GM23338 (cell line): ENCODE measurements at places on chromosomes 4 and X. TPM values are rescaled to one million over a fixed set of nuclear protein-coding genes. Genes with fewer than 3 reads are reported as not detected.
A peak's percentile ranks its signal among the peaks of the same experiment; 100 is the strongest.

DNA sequence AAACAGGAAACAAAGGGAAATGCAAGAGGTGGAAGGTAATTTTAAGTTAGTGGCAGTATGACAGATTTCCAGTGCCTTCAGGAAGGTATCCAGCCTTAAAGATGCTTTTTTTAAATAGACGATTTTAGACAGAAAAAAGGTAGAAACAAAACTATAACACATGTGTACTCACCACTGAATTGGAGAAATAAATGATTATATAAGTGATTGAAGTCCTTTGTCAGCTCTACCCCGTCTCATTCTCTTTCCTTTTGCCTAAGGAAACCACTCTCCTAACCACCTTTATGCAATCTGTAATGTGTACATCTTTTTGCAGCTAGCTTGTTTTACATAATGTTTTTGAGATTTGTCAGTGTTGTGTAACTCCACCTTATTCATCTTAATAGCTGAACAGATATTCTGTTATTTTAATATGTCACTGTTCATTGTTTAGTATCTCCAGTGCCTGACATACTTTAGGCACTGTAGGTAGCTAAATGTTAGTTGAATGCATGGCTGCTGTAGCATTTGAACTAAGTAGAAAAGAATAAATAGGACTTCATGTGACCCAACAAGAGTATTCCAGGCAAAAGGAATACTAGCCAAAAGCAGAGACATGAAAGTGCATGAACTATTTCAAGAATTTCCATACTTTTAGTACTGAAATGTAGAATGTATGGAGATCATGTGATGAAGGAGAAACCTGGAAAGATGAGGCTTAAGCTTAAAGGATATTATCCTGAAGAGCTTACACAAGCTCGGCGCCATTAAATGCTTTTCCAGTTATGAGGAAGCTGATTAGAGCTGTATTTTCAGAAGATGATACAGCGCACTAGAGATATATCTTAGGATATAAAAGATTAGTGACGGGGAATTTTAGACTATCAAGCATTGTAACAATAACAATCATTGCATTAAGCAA, 865 bp downstream of the FAM200B start:
- DNase-seq, result no peak

GRCh38 chr4:131288441-131288840, 1860.7 kb upstream of the PCDH10 start:
- DNase-seq, result peak; percentile 10

- DNase-seq, result peak; percentile 45
Measured at GRCh38 chr4:187017147-187017546, 293.5 kb upstream of the FAT1 start.

Gene RRAGB
- 6.0 and 10.1 TPM in 2 replicates for total RNA-seq

Gene PPID
- 52.5 and 56.6 TPM in 2 replicates for total RNA-seq

Gene STBD1
- total RNA-seq, result 2.6 and 3.8 TPM in 2 replicates

DNA sequence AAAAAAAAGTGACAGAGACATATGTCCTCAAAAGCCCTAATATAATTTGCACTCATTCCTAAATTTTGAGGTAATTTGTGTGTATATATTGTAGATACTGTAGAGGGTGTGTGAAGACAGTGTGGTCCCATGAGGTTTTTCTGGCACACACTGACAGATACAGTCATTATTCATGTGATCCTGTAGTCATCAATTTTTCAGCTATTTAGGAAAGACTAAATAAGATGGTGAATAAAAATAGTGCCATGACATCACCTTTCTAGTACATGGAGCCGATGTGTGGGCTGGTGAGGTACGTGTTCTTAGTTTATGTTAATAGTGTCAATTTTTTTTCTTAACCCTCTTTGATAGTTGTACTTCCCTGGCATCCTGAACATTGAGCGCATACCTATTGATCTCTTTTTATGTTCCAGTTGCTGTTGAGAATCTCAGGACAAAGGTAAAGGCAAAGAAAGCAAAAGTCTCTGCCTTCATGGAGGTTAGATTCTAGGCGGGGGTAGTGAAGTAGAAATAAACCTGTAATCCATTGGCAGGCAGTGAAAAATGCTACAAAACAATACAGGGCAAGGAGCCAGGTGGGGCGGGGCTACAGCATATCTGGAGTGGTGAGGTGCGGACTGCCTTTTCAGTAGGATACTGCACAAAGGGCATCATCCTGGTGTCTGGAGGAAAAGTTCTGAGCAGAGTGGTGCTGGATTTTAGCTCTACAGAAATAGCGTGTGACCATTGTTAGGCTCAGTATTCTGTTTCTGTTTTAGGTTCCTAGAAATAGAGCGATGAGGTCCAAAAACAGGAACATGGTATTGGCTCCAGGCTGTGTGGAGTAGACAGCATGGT, 93.8 kb downstream of the ARHGAP10 start:
- DNase-seq, result no peak

Gene TEX13D
- total RNA-seq, result 0.12 TPM in 1 of 2 replicates, not detected in the other

- DNase-seq, result no peak
Measured at GRCh38 chr4:5616331-5616950, 91.9 kb downstream of the EVC2 start.

DNA sequence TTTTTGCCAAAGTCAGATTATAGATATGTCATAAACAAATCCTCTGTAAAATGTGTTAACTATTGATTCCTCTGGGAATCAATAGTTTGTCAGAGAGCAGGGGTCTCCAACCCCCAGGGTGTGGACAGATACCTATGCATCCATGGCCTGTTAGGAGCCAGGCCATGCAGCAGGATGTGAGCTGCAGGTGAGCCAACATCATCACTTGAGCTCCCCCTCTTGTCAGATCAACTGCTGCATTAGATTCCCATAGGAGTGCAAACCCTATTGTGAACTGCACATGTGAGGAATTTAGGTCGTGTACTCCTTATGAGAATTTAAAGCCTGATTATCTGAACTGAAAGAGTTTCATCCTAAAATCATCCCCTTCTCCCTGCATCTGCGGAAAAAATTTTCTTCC, 1365.4 kb downstream of the ARAP2 start:
- DNase-seq, result peak; percentile 28

Gene EGFL6
- 2.6 and 2.8 TPM in 2 replicates for total RNA-seq

DNA sequence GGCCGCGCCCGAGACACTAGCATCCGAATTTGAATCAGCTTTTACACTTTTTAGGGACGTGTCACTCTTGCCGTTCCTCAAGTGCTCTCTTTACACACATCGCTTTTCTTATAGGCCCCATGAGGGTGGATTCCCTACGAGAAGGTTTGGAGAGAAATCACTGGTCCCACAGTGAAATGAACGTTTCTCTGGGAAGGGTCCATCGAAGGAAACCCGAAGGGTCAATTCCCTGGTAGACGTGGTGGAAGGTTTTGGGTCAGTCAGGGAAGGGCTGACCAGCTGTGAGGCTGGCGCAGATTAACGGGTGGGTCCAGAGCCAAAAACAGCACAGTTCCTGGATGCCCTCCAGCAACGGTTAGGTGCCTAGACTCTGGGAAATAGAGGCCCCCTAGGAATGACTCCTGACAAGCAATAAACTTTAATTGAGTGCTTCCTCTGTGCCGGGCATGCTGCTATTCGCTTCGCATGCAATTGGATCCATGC, 35.9 kb downstream of the ETDC start:
- DNase-seq, result no peak

DNA sequence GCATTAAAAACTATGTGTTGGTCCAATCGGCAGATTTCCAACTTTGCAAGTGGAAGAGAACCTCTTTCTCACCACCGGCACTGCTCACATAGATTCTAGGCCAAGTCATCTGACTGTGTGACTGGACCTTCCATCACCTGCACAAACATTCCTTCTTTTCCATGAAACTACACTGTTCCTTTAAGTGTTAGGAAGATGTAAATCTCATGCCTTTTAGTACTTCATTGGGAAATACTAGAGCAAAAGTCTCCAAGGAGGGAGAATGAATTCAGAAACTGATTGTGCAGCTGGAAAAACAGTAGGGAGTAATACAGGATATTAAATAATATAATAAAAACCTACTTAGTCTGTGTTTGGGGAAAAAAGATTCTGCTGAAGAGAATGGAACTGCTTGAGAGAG, 238.2 kb downstream of the GPC3 start:
- DNase-seq, result no peak

DNA sequence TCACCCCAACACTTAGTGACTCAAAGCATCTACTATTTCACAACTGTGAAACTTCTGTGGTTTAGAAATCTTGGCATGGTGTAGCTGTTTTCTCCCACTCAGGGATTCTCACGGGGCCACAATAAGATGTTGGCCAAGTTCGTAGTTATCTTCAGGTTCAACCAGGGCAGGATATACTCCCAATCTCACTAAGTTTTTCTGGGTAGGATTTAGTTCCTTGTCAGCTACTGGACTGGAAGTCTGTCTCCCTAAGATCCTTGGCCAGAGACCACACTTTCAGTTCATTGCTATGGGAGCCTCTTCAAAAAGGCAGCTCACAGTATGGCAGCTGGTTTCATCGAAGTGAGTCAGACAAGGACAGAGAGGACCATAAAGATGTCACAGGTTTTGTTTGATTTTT, 111.7 kb upstream of the PDHA2 start:
- no peak for DNase-seq

Gene TLR8
- total RNA-seq, result not detected in 2 replicates

DNA sequence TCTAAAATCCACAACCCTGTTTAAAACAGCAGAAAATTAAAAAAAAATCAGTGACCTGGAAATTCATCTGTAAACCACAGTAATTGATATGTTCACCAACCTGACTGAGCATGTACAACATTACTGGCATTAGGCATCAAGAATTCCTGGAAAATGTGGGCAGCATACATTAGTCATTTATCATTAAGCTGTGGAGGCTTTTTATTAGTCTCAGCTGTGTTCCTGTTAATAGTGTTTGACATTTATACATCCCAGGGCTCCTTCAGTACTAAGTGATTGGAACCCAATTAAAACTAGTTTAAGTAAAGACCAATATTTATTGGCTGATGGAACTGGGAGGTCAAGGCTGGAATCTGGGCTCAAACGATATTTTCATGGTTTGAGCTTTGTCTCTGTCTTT, 227.3 kb upstream of the GIMD1 start:
- no peak for DNase-seq

GRCh38 chr4:153579410-153579809, 104.7 kb upstream of the TLR2 start:
- DNase-seq, result no peak

DNA sequence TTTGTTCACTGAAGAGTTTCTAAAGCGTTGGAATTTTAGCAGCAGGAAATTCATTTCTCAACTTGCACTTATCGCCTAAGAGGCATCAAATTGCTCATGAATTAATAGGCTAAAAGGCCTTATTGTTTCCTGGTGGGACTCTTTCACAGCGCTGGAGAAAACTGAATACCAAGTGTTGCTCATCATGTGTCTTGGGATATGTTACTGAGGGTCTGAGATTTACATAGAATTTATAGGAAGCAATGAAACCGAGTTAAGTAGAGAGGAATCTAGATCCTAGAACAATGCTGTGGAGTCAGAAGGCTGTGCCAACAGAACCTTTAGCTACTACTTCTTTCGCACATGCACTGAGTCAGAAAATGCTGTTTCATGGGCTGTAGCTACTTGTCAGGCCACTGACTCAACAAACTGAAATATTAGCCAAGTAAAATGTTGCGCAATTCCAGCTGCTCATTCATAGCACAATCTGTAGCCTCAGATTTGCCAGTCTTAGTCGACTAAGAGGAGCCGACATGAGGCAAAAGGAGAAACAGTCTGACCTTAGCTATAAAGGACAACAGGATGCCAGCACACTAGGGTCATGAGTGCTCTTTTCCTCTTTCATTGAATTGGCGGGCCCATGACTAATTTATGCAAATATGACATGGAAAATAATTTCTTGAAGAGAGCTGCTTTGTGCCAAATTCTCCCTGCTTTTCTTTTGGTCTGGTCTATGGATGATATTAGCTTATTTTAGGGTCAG, 35.9 kb upstream of the CXCL8 start:
- peak; percentile 17 for DNase-seq

- no peak for DNase-seq
Measured at GRCh38 chr4:139207247-139207646, 30.2 kb upstream of the ELF2 start.

Gene DAPP1
- total RNA-seq, result not detected in 2 replicates

Gene FRMPD3
- total RNA-seq, result 1.4 and 1.8 TPM in 2 replicates

DNA sequence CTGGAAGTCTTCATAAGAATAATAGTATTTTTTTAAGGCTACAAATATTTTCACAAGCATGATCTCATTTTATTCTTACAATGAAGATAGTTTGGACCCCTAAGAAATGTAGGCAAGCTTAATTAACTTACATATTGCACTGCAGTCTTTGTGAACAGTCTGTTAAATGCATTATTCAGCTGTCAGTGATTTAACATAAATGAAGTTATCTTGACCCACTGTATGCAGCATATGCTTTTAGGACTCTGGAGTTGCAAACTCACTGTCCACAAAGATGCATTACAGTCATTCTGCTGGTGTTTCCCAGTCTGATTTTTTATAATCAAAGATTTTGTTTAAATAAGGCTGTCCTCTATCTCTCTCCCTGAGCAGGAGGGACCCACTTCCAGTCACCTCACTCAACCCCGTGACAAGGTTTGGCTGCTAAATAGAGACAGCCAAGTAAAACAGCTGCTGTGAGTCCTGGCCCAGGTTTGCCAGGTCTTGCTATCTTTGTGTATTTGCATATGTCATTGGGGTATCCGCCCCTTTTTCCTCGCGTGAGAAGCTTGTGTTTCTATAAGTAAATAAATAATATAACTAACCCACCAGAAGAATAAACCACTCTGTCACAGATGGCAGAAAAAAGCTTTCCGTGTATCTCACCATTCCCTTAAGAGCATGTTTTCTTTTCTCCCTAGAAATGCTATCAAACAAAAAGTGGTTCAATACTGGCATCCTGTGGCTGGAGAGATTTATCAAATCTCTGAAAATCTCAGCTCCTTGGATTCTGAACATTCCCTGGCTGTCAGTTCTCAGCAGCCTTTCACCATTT, 67.0 kb downstream of the SLC7A11 start:
- DNase-seq, result no peak

DNA sequence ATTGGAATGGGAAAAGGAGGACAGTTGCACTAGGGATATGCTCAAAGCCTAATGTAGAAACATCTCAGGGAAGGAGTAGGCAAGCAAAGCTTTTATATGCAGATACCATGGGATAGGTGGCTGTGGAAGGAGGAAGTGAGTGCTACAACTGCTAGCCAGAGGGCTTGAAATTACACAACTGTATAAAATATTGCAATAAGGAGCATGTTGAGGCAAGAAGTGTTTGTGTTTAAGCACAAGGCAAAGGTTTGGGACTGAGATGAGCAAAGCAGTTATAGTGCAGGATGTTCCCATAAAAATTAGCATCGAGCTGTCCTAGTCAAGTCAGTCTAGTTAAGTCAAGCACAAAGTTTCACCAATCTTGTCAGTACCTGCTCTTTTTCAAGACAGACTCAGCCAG, 35.6 kb upstream of the DCAF8L1 start:
- no peak for DNase-seq

GRCh38 chrX:41722816-41723618, 964 bp upstream of the GPR82 start:
- no peak for DNase-seq

- no peak for DNase-seq
Measured at GRCh38 chr4:3704669-3705068, 61.5 kb upstream of the ADRA2C start.

DNA sequence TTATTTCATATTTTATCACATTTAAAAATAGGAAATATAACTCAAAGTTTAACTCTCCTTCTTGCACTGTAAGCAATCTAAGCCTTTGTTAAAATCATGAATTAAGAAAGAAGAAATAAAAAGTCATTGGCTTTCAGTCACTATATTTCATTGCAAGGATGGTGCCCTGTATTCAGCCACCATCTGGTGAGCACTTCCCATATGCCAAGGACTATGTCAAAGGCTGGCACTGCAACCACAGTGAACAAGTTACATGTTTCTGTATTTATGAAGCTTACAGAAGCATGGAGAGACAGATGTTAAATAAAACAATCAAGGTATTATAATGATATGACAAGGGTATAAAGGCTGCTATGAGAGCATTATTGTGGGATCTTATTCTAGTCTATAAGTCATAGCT, 68.6 kb downstream of the PRKG2 start:
- DNase-seq, result no peak

GRCh38 chr4:33262824-33263223, 2542.7 kb downstream of the PCDH7 start:
- DNase-seq, result no peak

Gene SEPSECS
- 4.7 and 8.4 TPM in 2 replicates for total RNA-seq
